ENCODE measurements at places on chromosomes 5 and 9. TPM values are rescaled to one million over a fixed set of nuclear protein-coding genes. Genes with fewer than 3 reads are reported as not detected.

The CRAT gene
- 27.1 TPM for total RNA-seq

The ZNF454 gene
- 1.1 TPM for total RNA-seq

The NEUROG1 gene
- not detected for total RNA-seq

The CCDC112 gene
- 4.3 TPM for total RNA-seq

The PLAC8L1 gene
- not detected for total RNA-seq

The ANKRD18A gene
- total RNA-seq = 0.98 TPM

Data from airway epithelial cell (primary cell).